ENCODE measurements at places on chromosomes 6 and 20.

DNA sequence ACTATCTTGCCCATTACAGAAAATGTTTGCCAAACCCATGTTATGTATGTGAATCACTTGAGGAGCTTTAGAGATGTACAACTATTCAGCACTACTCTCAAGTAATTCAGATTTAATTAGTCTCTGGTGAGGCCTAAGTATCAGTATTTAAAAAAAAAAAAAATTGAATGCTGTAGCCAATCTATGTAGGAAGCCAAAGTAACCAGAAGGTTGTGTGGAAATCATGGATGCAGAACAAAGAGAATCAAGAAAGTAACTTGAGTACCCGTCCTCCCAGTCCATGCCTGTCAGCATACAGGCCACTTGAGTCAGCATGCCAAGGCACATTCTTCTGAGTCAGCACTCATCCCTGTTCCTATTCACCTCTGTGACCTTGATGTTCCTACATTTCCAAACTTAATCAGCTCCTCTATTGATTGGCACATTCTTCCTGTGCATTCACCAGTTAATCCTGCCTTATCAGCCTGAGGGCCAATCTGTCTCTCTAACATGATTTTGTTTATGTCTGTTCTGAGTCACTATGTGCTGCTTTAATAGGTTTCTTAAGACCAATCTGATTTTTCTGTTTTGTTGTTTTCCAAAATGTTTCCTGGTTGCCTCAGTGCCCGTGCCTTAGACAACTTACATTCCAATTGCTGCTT lies 165.6 kb downstream of the KCNQ5 start:
- no peaks in the 10 kb centered on the region for H3K36me3 ChIP-seq
- no peaks in the 10 kb centered on the region for H3K27me3 ChIP-seq
- H3K4me3 ChIP-seq: no peak overlapping the region
- H3K27ac ChIP-seq: no peak overlapping the region
- no peak for DNase-seq

- no peaks in the 10 kb centered on the region for H3K27me3 ChIP-seq
- no peak for DNase-seq
- no peak overlapping the region for H3K4me3 ChIP-seq
- no peak overlapping the region for H3K27ac ChIP-seq
- H3K4me1 ChIP-seq: peaks cover 33% of the 10 kb centered on the region
- peaks cover 14% of the 10 kb centered on the region for H3K36me3 ChIP-seq
Measured at GRCh38 chr6:143507358-143508145, 4.0 kb downstream of the FUCA2 start.

DNA sequence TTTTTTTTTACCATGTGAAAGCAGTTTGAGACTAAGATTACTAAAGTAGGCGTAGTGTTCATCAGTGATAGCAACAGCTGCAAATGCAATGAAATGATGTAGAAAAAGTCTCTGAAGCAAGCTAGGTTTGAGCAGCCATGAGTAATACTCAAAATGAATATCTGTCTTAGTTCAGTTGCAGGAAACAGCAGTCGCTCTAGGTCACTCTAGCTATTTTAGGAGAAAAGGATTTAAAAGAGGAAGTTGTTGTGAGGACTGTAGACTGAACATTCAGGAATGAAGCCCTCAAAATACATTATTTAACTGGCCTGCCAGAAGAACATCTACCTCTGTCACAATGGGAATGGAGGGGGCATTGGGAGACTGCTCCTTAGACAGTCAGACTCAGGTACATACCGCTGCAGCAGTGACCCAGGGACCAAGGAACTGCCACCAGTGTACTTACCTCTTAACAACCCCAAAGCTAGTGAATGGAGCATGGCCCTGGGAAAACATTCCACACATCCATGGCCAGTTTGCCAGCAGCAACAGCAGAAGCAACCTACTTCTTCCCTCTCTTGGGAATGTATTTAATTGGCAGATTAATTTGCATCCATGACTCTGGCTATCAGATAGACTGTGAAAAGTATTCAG lies 243.0 kb upstream of the KHDRBS2 start:
- H3K4me1 ChIP-seq: no peaks in the 10 kb centered on the region
- no peaks in the 10 kb centered on the region for H3K36me3 ChIP-seq
- H3K27me3 ChIP-seq: no peaks in the 10 kb centered on the region
- no peak for DNase-seq
- no peak overlapping the region for H3K4me3 ChIP-seq

GRCh38 chr6:31919624-31920303 lies 7.8 kb upstream of the C2 start:
- H3K27ac ChIP-seq: no peak overlapping the region
- H3K4me3 ChIP-seq: no peak overlapping the region
- no peaks in the 10 kb centered on the region for H3K27me3 ChIP-seq
- no peaks in the 10 kb centered on the region for H3K36me3 ChIP-seq

GRCh38 chr6:112214739-112215269 lies 39.6 kb downstream of the LAMA4 start:
- H3K36me3 ChIP-seq: peaks cover 9% of the 10 kb centered on the region
- H3K27me3 ChIP-seq: no peaks in the 10 kb centered on the region
- peaks cover 51% of the 10 kb centered on the region for H3K4me1 ChIP-seq

- no peak overlapping the region for H3K27ac ChIP-seq
- H3K4me3 ChIP-seq: no peak overlapping the region
- no peaks in the 10 kb centered on the region for H3K27me3 ChIP-seq
- H3K4me1 ChIP-seq: peaks cover 17% of the 10 kb centered on the region
Measured at GRCh38 chr6:16400248-16400760, 161.9 kb downstream of the GMPR start.

All from neural crest cell (in vitro differentiated cells).